Pons (tissue), 1 donor: ENCODE measurements at places on chromosomes 4 and X.

GRCh38 chr4:184421533-184422155, 52.7 kb downstream of the IRF2 start:
- DNase-seq, result no peak

- peak; percentile 46 for DNase-seq
These were observed 227.2 kb downstream of the ANK2 start for GRCh38 chr4:113276464-113277170.

DNA sequence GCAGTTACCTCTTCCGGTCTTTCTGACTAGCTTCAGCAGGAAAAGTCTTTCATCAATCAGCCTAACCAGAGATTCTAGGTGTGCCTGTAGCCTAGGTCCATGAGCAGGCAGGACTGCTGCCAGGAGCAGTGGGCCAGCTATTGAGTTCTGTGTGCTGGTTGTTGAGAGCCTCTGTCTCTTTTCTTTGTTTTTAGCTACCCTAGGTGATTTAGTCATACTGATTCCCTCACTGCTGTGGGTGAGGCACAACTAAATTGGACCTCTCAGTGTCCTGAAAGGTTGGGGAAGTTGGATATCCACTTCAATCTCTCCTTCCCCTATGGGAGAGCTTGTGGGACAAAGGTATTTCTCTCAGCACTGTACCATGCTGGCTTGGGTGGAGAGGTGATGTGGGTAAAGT, 354.9 kb downstream of the GPAT3 start:
- no peak for DNase-seq

DNA sequence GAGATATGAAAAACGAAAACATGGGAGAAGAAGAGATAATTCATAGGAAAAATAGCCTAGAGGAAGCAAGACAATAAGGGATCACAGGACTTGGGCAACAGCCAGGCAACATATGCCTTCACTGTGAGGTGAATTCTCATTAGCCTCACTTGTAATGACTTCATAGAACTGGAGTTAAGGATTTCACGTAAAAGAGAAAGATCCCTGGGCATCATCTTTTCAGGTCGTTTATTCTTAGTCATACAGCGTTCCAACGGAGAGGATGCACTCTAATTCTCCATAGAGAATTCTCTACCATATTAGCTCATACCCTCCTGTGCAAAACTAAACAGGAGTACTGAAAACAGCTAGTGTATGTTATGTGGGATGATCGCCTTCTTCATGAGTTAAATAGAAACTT, 1.4 kb downstream of the PRKG2 start:
- DNase-seq, result no peak

GRCh38 chr4:82753725-82754410, 44.7 kb downstream of the SCD5 start:
- no peak for DNase-seq

DNA sequence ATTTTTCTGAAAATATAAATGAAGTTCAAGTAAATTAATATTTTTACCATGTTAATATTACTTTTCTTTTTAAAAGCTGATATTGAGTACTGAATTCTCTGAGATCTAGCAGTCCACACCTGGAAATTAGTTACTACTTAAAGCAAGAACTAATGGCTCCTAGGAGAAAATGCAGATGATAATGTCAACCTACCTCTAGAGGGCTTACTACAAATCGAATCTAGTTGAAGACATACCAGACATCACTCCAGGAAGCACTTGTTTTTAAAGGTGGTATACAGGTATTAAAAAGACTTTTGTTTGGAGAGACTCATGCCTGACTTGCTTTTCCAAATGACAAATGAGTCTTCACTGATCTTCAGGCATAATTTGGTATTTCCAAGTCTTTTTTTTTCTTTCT, 516.4 kb upstream of the BOD1L1 start:
- no peak for DNase-seq

DNA sequence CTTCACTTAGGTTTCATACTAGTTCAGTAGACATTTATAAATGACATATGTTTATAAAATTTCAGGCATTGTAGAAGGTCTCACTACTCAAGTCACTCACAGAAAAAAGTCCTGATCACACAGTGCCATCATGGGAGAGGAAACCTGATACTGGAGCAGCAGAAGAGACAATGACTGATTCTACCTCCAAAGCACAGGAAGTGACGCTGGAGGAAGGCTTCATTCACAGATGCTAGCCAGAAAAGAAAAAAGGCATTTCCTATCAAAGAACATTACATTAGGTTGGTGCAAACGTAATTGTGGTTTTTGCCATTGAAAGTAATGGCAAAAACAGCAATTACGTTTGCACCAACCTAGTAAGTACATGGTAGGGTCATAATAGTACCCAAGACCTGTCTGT, 79.5 kb downstream of the RASGEF1B start:
- DNase-seq, result no peak

- DNase-seq, result peak; percentile 42
These were observed 351.2 kb downstream of the ARHGAP24 start for GRCh38 chr4:85826060-85826678.

- peak; percentile 72 for DNase-seq
These were observed 8.7 kb downstream of the RHOH start for GRCh38 chr4:40205259-40206198.

DNA sequence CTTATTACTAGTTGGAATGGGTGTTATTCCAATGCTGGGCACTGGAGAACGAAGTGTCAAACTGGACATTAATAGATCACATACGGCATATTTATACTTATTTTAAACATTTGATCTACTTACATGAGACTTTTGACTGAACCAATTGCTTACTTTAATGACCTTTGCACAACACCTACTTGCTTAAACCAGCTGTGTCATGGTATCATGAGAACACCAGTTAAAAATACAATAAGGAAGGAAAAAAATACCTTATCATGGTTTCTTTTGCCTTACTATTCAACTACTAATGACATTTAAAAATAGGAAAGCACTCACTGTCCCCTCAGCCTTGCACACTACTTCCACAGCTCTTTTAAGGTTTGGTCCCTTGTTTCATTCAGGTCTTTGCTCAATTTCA, 146.9 kb downstream of the FAM13A start:
- DNase-seq, result no peak
